ENCODE measurements at places on chromosomes 4 and X. TPM values are rescaled to one million over a fixed set of nuclear protein-coding genes. Genes with fewer than 3 reads are reported as not detected.

Gene JCHAIN
- total RNA-seq: 2.4 TPM

Gene ACE2
- not detected for total RNA-seq

Gene FAM114A1
- 462 TPM for total RNA-seq

Gene FGB
- total RNA-seq: not detected

Gene PGRMC1
- total RNA-seq: 608 TPM

Gene NUDT11
- total RNA-seq: 9.1 TPM

Gene KCTD8
- total RNA-seq: not detected

Gene TXK
- 0.32 TPM for total RNA-seq

Gene AVPR2
- not detected for total RNA-seq

Gene TCEAL1
- 16.2 TPM for total RNA-seq

Gene CT45A5
- total RNA-seq: not detected

Gene RASSF6
- under 0.01 TPM for total RNA-seq

Gene AMOT
- total RNA-seq: 12.0 TPM

Gene ARHGAP10
- 38.0 TPM for total RNA-seq

Gene CXCL11
- total RNA-seq: not detected

Gene TLR8
- not detected for total RNA-seq

Gene TEX13B
- total RNA-seq: not detected

Gene RPA4
- 1.1 TPM for total RNA-seq

Gene DGAT2L6
- total RNA-seq: not detected

Gene GRID2
- under 0.01 TPM for total RNA-seq

Gene HPGD
- total RNA-seq: 22.2 TPM

Gene UGT2B7
- 0.36 TPM for total RNA-seq

Gene EFHC2
- 1.5 TPM for total RNA-seq

Gene CXCL3
- 5.2 TPM for total RNA-seq

Gene ARAF
- total RNA-seq: 23.8 TPM

Gene ADGRG4
- not detected for total RNA-seq

Gene HSFX2
- total RNA-seq: not detected

Gene GLOD5
- not detected for total RNA-seq

Gene PABPC5
- total RNA-seq: 4.1 TPM

Gene FATE1
- not detected for total RNA-seq

Gene UCP1
- total RNA-seq: not detected

Gene XAGE2
- total RNA-seq: not detected

Gene MAGEB2
- not detected for total RNA-seq

Gene DYNLT3
- 45.8 TPM for total RNA-seq

Gene MAOA
- 16.5 TPM for total RNA-seq

Gene XPNPEP2
- 9.9 TPM for total RNA-seq

Gene PAGE4
- total RNA-seq: not detected

Gene ARHGAP36
- total RNA-seq: not detected

Gene MAD2L1
- total RNA-seq: 1.6 TPM

Gene ANOS1
- 0.12 TPM for total RNA-seq

Gene CSAG3
- not detected for total RNA-seq

Gene SPOCK3
- total RNA-seq: not detected

Gene SPANXA2
- total RNA-seq: not detected

Gene PF4V1
- not detected for total RNA-seq

Gene AGTR2
- total RNA-seq: not detected

Gene EPHA5
- 3.7 TPM for total RNA-seq

Gene TMEM33
- total RNA-seq: 43.8 TPM

Gene LRP2BP
- total RNA-seq: 0.49 TPM

Gene ABCG2
- total RNA-seq: 0.49 TPM

Gene NEXMIF
- under 0.01 TPM for total RNA-seq

Gene SOD3
- total RNA-seq: 17.2 TPM

Gene CPE
- total RNA-seq: 70.3 TPM

Gene FAM13A
- total RNA-seq: 28.1 TPM

Gene HTR2C
- not detected for total RNA-seq

Gene USP51
- total RNA-seq: 3.6 TPM

Measured in hair follicle dermal papilla cell (primary cell).